ENCODE measurements at places on chromosomes 1 and 21. TPM values are rescaled to one million over a fixed set of nuclear protein-coding genes. Genes with fewer than 3 reads are reported as not detected.

Gene NEK2
- total RNA-seq, result 63.3 TPM

GRCh38 chr1:91872559-91873081 lies 13.3 kb downstream of the TGFBR3 start:
- no peaks in the 10 kb centered on the region for H3K27me3 ChIP-seq
- peak; percentile 69 for DNase-seq
- no peak overlapping the region for H3K27ac ChIP-seq

Gene TPTE
- 0.28 TPM for total RNA-seq

- H3K36me3 ChIP-seq, result no peaks in the 10 kb centered on the region
- 0 out of 2 replicates have a peak, but pooled peaks cover 2% of the 10 kb centered on the region for H3K27me3 ChIP-seq
- no peaks in the 10 kb centered on the region for H3K4me1 ChIP-seq
- H3K4me3 ChIP-seq, result no peak overlapping the region
- no peak overlapping the region for H3K27ac ChIP-seq
Measured at GRCh38 chr1:96557336-96557735, 164.2 kb upstream of the PTBP2 start.

GRCh38 chr1:212955098-212955497 lies 4.8 kb downstream of the VASH2 start:
- peak; percentile 13 for DNase-seq
- peaks cover 71% of the 10 kb centered on the region for H3K4me1 ChIP-seq
- H3K27me3 ChIP-seq, result no peaks in the 10 kb centered on the region
- H3K27ac ChIP-seq, result no peak overlapping the region
- H3K4me3 ChIP-seq, result no peak overlapping the region

Gene IGSF21
- not detected for total RNA-seq

DNA sequence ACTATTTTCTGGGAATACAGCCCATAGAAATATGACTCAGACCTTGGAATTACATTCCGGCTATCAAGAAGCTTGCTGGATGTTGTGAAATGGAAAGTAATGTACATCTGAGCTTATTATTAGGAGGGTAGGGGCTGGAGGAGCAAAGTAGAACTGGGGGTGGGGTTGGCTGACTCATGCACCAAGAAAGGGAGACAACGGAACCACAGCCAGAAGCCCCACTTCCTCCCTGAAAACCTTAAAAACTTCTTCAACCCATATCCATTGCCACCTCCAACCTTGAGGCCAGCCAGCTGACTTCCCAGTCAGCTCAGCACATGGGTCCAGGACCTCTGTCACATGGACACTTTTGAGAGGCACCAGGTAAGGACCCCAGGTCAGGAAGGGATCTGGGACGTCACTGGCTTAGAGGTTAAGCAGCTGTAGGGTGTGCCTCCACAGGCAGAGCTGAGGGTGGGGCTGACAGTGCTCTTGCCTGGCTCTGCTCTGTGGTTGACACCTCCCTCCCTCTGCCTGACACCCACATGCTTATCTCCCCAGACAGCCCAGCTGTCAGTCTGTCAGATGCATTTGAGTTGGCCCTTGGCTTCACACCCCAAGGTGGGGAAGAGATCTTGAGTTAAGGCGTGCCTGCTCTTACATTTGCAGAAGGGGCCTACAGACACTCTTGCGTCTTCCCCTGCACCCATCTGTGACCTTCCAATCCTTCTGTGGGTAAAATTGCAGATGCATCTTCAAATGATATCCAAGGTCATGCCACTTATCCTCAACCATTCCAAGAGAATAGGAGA lies 5.7 kb upstream of the ZNF683 start:
- H3K27ac ChIP-seq, result no peak overlapping the region
- H3K36me3 ChIP-seq, result no peaks in the 10 kb centered on the region
- DNase-seq, result no peak
- peaks cover 15% of the 10 kb centered on the region for H3K27me3 ChIP-seq
- H3K4me1 ChIP-seq, result no peaks in the 10 kb centered on the region

Gene BGLAP
- total RNA-seq, result 0.18 TPM

- H3K4me1 ChIP-seq, result no peaks in the 10 kb centered on the region
- no peaks in the 10 kb centered on the region for H3K36me3 ChIP-seq
- no peak overlapping the region for H3K27ac ChIP-seq
Measured at GRCh38 chr1:81559662-81560350, 240.9 kb upstream of the ADGRL2 start.
